Activated CD4-positive, alpha-beta T cell treated with anti-CD3 and anti-CD28 coated beads for 24 hours (primary cell): ENCODE measurements at places on chromosomes 3 and 15.

DNA sequence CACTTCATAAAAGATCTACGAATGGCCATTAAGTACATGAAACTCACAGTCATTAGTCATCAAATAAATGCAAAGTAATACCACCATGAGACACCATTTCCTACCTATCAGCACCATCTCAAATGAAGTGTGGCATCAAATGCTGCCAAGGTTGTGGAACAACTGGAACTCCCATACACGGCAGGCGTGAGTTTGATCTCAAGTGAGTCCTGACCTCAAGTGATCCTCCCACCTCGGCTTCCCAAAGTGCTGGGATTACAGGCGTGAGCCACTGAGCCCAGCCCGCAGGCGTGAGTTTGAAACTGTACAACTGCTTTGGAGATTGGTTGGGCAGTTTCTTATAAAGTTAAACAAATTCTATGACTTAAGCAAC, 28.8 kb upstream of the HDAC11 start:
- DNase-seq = no peak

- DNase-seq = no peak
Measured at GRCh38 chr3:182597621-182598041, 195.7 kb upstream of the ATP11B start.

DNA sequence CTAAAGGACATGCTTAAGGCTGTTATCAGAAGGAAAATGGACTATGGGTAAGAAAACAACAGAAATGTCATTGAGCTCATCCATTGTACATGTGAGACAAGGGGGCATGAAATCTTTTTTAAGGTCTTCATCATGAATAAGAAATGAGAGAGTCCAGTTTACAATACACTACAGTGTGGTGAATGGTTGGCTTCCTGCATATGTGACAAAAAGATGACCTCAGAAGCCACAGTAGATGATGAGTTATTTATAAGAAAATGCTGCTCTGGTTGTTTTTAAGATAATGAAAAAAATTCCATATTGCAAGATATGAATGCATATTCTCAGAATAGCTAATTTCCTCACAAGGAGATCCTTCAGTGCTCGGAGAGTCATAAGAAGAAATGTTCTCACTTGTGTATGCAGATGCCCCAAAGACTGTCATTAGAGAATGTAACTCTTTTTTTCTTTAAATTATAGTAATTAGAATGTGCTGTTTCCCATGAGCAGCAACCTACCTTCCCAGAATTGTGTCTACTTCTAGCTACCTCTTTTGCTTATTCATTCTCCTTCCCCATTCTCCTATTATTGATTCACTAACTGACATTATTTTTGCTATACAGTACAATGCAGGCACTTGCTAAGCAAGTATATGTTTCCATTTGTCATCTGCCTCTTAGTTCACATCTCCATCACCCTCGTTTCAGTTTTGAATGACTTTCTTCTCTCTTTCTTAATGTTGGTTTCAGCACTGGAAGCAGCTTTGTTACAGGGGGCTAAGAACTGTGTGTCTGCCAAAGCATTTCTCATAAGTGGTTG, 152.0 kb upstream of the PEX5L start:
- DNase-seq = no peak

DNA sequence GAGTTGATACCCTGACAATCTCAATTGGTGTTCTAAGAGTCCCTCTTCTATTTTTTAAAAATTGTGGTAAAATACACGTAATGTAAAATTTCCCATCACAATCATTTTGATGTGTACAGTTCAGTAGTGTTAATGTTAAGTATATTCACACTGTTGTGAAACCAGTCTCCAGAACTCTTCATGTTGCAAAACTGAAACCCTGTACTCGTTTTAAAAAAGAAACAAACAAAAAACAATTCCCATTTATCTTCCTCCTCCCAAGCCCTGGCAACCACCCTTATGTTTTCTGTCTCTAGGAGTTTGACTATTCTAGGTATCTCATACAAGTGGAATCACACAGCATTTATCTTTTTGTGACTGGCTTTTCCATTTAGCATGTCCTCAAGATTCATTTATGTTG, 28.7 kb upstream of the ALPK3 start:
- DNase-seq = no peak

DNA sequence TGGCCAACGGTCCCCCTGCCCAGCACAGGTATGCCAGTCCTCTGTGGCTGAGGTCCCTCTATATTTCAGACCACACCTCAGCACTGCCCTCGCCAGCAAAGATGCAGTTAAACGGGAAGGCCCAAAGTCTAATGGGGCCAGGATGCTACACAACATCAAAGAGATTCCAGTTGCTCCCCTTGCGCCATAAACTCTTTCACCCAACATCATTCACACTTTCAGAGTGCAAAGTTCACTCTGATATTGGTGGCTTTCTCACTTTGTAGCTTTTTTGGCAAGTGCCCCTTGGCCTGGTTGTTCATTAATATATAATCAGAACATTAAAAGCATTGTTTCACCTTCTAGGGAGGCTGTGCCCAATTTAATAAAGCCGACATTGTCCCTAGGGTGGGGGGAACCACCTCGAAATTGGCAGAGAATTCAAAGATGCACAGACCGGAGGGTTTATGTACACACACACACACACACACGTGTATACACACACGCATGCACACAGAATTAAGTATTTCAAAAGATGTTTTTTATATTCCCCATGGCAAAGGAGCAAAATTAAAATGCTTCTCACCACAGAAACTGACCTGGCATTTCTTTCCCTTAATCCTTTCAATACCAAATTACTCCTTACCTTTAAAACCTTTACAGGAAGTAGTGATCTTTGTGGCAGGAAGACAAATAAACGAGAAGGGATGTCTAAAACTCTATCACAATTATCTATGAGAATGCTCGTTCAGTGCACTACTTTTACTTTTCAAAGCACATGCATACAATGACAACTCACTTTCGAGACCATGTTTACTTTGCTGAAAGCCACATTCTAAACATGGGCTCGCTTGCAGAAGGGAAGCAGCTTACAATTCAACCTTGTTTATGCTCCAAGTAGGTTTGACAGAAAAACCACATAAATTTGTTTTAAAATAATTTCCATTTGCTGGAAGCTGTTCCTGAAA, 19.5 kb downstream of the LRIG1 start:
- no peak for DNase-seq

GRCh38 chr3:156433910-156434309, 121.0 kb downstream of the SSR3 start:
- no peak for DNase-seq

GRCh38 chr15:65451989-65452388, 29.2 kb upstream of the IGDCC4 start:
- DNase-seq = no peak

GRCh38 chr15:58434334-58434875, 2.6 kb downstream of the LIPC start:
- DNase-seq = no peak

- no peak for DNase-seq
Measured at GRCh38 chr3:56811546-56812202, 9.9 kb upstream of the ARHGEF3 start.

- no peak for DNase-seq
Measured at GRCh38 chr3:2771193-2771592, 339.0 kb downstream of the IL5RA start.

GRCh38 chr15:87871731-87872320, 384.7 kb downstream of the NTRK3 start:
- no peak for DNase-seq

GRCh38 chr15:78206326-78207109, 27.8 kb downstream of the ACSBG1 start:
- DNase-seq = no peak
